Esophagus mucosa (tissue), 1 donor: ENCODE measurements at places on chromosomes 3 and 15. TPM values are rescaled to one million over a fixed set of nuclear protein-coding genes. Genes with fewer than 3 reads are reported as not detected.
A peak's percentile ranks its signal among the peaks of the same experiment; 100 is the strongest.

DNA sequence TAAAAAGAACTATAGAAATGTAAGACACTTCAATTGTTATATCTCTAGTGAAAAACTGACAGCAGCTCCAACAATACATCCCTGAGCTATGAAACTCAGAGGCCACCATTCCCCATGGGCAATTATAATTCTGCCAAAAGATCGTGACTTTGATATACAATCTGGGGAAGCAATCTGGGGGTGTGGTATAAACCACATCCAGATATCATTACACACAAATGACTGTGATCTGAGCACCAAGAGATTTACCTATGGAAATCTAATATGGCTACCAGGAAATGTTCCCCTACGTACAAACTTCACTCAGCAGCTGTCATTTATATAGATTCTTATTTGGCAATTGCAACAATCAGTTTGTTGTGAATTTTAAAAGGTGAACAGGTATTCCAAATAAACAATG is 110.3 kb downstream of the FRMD5 start:
- no peak for ATAC-seq

- ATAC-seq, result peak; percentile 90
Observed at GRCh38 chr3:122952520-122952919, 75.0 kb downstream of the SEMA5B start.

DNA sequence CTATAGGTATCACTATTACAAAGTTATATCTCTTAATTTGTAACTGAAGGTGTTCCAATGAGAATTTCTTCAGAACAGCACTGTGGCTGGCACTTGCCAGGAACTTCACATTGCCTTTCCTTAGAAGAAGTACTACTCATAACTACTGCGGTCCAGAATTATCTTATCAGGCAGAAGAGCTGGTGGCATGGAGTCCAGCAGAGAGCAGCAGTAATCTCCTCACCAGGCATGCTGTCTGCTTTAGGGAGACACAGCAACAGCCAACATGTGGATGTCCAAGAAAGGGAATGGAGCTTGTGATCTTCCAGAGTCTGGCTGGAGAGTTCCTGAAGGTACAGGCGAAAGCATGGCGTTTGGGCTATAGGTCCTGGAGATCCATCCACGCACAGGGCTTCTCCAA is 919.7 kb upstream of the NR2F2 start:
- no peak for ATAC-seq

GRCh38 chr3:182183716-182184430 is 472.1 kb downstream of the SOX2 start:
- peak; percentile 33 for ATAC-seq

GRCh38 chr3:194738254-194739093 is 52.8 kb downstream of the FAM43A start:
- no peak for ATAC-seq

GRCh38 chr3:116969646-116970045 is 260.1 kb downstream of the TUSC7 start:
- ATAC-seq, result no peak

DNA sequence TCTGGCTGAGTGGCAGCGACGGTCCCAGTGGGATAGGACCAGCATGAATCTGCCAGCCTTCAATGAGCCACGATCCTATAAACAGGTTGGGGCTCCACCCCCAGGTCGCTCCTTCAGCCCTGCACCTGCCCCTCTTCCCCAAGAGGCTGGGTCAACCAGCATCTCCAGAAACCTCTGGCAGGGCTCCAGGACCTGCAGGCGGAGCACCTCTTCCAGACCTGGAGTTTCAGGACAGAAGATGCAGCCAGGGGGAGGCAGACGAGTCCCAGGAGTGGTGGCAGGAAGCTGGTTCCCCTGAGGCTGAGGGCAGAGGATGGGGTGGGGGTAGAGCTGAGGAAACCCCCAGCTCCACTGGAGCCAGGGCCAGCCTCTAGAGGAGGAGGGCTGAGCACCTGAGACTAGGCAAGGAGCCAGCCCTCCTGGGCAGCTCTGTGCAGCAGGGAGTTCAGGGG is at the start of gene PLA2G4D:
PLA2G4D (minus strand) TSS at position 51 of the 452 bp plus-strand sequence. CDS start 103 bp downstream, outside the sequence.
- ATAC-seq, result peak; percentile 73

GRCh38 chr3:102148598-102149337 is 286.0 kb upstream of the ZPLD1 start:
- peak; percentile 46 for ATAC-seq

DNA sequence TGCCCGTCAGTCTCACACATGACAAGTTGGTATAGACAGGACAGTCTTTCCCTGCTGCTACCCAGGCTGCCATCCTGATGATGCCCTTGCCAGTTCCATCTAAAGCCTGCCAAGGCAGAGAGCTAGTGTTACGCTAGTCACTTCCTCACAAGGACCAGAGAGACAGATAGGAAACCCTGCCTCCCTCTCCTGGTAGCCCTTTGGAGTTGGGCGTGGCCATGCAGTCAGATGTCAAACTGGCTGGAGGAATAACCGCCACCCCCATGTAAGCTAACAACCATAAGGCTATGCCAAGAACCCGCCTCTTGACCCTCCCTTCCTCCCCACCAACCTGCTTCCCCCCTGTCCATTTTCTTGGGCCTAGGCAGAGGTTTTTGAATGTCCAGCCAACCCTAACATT is 2.8 kb downstream of the TMEM115 start:
- no peak for ATAC-seq

DNA sequence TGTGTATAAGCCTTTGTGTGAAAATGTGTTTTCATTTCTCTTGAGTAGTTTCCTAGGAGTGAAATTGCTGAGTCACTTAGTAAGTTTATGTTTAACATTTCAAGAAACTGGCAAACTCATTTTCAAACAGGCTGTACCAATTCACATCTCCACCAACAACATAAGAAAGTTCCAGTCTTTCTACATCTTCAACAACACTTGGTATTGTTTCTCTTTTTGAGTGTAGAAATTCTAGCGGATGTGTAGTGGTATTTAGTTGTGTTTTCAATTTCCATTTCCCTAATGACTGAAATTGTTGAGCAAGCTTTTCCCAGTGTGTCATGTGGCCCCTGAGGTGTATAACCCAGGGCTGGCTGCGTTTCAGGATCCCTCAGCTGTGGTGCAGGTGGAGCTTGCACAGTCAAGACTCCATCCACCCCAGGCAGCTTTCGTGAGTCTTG is 258.5 kb downstream of the PDCD6IP start:
- no peak for ATAC-seq

DNA sequence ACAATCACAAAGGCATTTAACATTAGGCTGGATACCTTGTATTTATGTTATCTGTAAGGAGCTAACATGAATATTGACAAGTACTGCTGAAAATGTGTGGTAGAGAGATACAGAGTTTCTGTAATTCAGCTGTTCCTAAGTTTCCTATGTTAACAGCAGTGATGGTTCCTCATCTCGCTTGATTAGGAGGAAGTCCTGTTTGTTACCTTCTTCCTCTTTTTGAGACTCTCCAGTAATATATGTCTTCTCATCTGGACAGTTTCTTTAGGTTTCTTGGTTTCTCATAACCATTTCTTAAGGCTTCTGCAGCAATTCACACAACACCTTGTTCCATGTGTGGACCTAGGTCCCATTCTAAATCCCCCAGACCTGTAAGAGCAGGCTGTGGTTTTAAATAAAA is 11.4 kb upstream of the PEX5L start:
- ATAC-seq, result no peak

GRCh38 chr3:153702106-153702505 is 419.1 kb upstream of the ARHGEF26 start:
- ATAC-seq, result no peak

Gene RPP25
- total RNA-seq, result 4.0 TPM

Gene PPP1R14D
- total RNA-seq, result not detected

Gene PLSCR4
- 8.8 TPM for total RNA-seq

Gene SCG5
- 0.80 TPM for total RNA-seq

Gene GPR156
- 0.08 TPM for total RNA-seq

Gene FBLN2
- 10.4 TPM for total RNA-seq

Gene CTDSPL
- total RNA-seq, result 27.2 TPM

Gene FILIP1L
- total RNA-seq, result 2.3 TPM

Gene ZPLD1
- total RNA-seq, result not detected

Gene MESP1
- 0.44 TPM for total RNA-seq
